ENCODE measurements at places on chromosomes 3 and 15.
A peak's percentile ranks its signal among the peaks of the same experiment; 100 is the strongest.

DNA sequence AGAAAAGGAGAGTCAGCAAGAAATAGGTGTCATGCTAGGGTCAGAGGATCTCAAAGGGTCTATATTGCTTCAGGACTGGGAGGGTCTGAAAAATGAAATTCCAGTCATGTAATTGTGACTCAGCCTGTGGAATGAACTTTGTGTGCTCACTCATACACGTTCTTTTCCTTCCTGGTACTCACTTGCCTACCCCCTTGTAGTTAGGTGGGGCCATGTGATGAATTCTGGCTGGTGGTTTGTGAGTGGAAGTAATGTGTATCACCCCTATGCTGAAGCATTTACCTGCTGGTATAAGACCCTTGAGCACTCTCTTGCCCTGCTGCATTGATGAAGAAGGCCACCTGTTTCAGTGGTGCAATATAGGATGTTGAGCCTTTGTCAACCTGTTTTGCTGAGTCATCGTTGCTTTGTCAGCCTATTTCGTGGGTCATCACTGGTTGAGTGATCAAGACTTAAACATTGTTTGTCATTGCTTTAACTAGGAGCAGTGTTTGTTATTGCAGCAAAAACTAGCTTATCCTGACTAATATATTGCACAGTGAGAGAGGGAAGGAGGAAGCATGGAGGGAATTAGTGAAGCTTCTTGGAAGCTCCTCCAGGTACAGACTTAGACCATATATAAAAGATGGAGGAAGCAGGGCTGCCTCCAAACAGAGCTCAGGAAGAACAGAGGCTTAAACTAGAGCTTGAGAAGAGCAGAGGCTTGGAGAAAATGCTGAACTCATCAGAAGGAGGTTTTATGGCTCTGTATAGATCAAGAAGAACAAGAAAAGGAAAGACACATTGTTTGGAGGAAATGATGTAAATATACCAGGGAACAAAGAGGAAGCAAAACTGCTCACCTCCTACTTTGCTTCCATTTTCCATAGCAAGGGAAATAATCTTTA is 28.9 kb downstream of the TLNRD1 start:
- no peak for DNase-seq

- peak; percentile 36 for DNase-seq
Measured at GRCh38 chr3:23685541-23686258, 120.1 kb upstream of the UBE2E1 start.

DNA sequence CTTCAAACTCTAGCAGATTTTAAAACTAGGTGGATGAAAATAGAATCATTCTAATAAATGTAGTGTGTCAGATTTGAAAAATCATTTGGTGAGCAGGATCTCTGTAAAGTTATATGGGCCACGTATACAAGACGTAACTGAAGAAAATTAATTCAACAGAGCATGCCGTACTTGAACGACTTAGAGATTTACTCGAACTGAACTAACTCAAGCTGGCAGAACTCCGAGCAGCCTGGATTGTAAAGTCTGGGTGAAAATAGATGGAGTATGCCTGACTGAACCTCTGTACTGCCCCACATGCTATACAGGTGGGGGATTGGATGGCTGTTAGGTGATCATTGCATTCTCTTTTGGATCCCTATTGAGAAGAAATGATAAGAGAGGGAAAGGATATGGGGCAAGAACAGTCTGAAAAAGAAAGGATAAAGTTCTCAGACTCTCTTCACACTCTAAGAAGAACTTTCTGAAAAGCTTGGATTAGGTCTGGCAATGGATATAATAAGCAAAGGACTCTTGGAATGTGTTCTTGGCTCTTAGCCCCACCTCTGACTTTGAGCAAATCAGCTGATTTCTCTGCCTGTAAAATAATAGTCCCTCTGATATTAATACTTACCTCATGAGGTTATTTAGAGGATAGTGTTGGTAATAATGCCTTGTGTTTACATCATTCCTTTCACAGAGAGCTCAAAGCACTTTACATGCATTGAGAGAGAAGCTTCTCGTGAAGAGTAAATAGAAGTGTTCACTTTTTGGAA is 147.5 kb downstream of the FILIP1L start:
- DNase-seq, result no peak

DNA sequence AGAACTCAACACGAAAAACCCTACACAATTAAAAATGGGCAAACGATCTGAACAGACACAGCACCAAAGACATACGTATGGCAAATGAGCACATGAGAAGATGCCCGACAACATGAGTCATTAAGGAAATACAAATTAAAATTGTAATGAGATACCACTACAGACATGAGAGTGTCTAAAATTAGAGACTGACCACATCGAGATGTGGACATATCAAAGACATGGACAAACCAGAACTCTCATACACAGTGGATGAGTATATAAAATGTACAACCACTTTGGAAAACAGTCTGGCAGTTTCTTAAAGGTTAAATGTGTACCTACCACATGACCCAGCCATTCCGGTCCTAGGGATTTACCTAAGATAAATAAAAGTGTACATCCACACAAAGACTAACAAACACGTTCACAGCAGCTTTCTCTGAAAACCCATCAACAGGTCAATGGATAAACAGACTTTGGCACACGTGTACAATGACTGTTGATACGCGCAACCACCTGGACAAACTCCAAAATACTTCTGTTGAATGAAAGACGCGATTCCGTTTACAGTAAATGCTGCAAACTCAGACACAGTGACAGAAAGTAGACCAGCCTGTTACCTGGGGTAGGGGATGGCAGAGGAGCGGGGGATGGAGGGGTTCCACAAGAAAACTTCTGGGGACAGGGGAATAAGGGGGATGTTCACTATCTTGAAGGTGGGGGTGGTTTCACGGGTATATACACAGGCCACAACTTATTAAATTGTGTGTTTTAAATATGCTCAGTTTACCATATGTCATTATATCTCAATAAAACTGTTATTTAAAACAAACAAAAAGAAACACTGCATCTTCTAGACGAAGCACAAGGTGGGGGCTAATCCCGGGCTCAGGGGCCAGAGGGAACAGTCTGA is 2.1 kb downstream of the TNK2 start:
- peak; percentile 35 for DNase-seq

DNA sequence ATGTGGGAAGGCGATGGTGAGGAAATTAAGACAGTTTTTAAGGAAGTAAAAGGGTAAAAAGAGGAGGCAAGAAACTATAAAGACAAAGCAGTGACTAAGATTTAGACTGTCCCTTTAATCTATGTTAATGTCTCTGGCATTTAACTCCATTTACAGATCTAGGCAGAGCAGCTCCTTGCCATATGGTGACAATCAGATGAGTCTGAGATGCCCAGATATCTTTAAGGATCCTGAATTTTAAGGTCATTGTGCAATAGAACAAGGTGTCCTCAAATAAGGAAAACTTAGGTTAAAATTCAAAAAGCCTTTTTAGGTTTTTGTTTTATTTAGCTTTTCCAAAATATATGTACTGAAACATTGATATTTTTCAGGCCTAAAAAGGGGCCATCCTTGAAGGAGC is 24.1 kb downstream of the RASGRP1 start:
- DNase-seq, result no peak

Measured in activated T-cell treated with anti-CD3 and anti-CD28 coated beads, Interleukin-2, amount 50 U/mL, for 48 hours (primary cell).